Fibroblast of skin of right biceps (primary cell): ENCODE measurements at places on chromosomes 7 and 10.

- peak; percentile 61 for DNase-seq
Measured at GRCh38 chr7:135169141-135169963, 1.2 kb downstream of the CYREN start.

DNA sequence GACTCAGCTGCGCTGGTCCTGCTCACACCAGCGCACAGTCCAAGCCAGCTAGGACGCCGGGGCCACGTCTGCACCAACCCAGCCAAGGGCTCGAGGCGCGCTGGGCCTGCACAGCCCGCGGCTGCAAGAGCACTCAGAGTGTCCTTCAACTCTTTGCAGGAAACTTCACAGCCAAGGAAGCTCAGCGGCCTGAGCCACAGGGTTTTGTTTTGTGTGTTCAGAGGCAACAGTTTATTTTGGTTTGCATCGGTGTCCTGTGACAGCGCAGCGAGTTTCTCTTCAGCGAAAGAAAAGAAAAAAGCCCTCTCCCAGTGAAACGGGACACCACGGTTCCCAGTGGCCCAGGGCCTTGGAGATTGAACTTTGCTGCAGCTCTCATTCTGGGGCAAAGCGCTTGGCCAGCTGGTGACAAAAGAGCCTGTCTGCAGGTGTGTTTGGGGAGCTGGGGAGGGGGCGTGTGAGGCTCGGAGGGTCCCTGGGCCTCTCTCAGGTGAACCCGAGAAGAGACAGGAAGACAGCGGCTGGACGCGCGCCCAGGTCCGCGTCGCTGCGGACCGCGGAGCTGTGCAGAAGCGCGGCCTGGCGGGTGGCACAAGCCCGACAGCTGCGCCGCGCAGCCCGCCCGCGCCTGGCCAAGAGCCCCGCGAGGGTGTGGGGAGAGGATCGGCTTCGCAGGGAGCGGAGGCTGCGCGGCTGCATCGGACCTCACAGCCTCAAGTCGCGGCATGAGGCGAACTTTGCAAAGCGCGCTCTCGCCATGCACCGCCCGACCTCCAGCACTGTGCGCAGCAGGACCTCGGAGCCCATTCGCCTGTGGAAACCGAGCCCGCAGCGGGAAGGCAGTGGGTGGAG, 922 bp downstream of the CXCL12 start:
- DNase-seq = peak; percentile 43

GRCh38 chr10:3853016-3853415, 68.0 kb upstream of the KLF6 start:
- no peak for DNase-seq

- DNase-seq = no peak
Measured at GRCh38 chr10:11002485-11002884, 15.2 kb upstream of the CELF2 start.

DNA sequence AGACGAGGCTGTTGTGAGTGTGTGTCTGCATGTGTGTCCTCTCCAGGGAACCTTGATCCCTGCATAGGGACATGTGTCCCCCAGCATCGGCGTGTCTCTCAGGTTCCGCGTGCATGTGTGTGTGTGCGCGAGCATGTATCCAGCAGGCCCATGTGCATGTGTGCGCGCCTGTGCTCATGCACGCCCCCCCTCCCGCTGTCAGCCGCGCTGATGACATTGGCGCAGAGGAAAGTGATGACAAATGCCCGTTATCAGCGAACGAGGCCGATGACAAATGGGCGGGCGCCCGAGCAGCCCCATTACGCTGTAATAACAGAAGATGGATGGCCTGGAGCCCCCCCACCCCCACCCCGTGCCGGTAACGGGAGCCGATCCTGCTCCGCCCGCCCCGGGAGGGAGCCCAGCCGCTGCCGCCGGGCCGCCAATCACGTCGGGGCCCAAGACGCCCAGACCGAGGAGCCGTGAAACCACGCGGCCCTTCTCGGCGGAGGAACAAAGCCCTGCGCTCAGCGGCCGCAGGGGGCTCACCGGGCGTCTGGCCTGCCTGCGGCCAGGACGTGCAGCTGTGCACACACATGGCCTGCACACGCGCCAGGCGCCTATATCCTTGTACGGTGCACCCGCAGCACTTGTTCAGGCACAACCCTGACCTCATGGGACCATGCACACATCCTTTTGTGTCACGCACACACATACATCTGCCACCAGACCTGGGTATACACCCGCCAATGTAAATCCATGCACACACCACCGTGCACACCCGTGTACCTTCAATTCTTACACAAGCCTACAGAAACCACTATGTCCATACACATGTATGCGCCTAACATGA, 21.5 kb downstream of the POLL start:
- peak; percentile 34 for DNase-seq

GRCh38 chr7:11175371-11175770, 201.7 kb downstream of the PHF14 start:
- no peak for DNase-seq

GRCh38 chr10:20237586-20237985, 421.4 kb downstream of the PLXDC2 start:
- DNase-seq = no peak

DNA sequence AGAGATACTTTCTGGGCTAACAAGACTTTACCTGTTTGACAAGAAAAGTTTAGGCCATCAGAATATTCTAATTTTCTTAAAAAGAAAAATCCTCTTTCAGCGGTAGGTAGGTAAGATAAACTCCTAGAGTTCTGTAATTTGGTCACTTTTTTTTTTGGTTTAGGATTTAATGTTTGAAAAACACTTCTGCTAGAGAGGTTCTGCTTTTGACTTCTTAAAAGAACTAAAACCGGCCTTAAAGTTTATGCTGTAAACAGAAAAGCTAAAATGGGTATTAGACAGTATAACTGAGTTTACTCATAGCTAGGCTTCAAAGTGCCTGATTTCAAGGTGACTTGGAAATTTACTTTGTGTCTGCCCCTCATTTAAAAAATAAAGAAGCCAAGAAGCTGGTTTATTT, 21.7 kb upstream of the KMT2E start:
- DNase-seq = no peak

GRCh38 chr7:143416565-143417149, 8.0 kb upstream of the EPHA1 start:
- peak; percentile 62 for DNase-seq

DNA sequence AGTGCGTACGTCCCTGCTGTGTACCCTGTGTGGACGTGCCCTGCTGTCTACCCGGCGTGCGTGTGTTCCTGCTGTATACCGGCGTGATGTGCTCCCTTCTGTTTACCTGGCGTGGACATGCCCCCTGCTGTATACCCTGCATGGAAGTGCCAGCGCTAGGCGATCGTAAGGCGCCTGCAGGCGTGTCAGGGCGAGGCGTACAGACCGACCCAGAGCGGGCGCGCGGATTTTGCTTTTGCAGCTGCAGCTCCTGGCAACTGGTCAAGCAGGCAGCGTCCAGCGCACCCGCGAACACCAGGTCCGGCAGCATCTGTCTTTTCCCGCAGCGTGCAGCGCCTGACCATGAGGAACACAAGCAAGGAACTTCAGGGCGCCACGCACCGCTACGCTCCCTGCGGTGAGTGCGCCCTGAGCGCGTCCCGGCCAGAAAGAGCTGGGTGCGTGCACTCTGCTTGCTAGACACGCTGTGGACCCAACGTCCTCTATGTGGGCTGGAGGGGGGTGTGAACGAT, 680 bp downstream of the C7orf57 start:
- no peak for DNase-seq
